ENCODE measurements at places on chromosomes 7 and 10.

- no peak for DNase-seq
Observed at GRCh38 chr10:34024693-34025425, 690.4 kb upstream of the NRP1 start.

- DNase-seq: no peak
Observed at GRCh38 chr10:98609265-98609664, 162.5 kb upstream of the HPS1 start.

DNA sequence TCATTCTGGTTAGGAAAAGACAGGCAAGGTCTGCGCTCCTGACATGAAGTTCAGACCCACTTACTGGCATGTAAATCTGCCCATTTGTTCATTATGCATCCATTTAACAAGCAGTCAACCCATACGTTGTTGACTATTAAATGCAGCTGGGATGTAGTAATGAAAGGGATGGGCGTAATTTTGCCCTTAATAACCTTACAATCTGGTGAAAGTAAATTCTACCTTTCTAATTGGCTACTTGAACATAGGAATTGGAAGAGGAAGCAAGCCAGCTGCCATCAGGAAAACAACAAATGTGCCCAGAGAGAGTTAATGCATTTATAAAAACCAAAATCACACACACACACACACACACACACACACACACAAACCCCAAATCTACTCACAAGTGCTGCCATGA is 170.2 kb upstream of the PITRM1 start:
- DNase-seq: no peak

DNA sequence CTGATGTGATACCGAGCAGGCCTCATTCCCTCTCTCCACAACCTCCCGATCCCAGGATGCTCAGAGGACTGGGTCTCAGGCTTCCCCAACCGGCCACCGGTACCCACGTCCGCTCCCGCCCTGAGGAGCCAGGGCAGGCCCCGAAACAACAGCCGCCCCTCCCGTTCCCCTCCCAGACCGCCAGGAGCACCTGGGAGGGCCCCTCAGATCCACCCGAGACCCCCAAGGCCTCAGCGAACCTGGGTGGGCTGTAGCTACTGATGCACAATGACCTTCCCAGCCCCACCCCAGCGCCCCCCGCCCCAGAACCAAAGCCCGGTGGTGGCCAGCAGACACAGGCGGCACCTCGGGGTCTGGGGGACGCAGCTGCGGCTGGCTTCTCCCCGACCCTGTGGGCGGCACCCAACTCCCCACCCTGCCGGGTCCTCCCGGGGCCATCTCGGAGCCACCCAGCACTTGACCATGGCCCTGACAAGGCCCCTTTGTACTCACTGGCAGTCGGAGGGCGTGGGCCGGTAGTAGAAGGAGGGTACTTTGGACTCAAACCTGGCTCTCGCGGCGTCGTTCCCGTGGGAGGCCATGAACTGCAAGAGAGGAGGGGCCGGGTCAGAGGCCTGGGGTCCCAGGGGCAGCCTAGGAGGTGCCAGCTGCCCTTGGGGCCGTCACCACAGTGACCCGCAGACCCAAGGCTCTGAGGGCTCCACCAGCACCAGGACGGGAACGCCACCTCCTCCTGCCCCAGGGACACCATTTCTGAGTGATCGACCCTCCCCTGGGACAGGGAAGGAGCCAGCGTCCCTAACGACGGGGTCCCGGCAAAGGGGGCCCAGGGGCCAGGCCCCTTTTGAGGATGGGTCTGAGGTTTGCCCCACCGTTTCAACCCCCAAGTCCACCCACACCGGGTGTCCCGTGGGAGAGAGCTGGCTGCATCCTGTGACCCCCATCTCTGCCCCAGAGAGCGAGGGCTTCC is 28.1 kb downstream of the ADAP1 start:
- DNase-seq: no peak

GRCh38 chr7:149489391-149490024 is 8.1 kb downstream of the ZNF746 start:
- DNase-seq: no peak

- no peak for DNase-seq
Observed at GRCh38 chr7:110881721-110882120, 209.2 kb upstream of the LRRN3 start.

DNA sequence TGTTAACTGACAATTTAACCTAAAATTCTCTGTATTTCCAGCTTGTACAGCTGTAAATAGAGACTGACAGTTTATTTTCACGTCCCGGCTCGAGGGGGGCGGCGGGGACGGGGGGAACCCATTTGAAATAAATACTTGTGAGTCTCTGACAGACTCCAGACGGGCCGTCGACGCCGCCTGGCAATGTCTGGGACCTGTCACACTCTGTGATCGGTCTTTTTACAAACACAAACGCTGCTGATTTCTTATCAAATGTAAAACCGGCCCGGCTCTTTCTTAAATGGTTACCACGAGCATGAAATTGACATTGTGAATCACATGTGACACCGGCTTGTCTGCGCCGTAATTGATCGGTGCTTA is 57.0 kb downstream of the UNCX start:
- no peak for DNase-seq

DNA sequence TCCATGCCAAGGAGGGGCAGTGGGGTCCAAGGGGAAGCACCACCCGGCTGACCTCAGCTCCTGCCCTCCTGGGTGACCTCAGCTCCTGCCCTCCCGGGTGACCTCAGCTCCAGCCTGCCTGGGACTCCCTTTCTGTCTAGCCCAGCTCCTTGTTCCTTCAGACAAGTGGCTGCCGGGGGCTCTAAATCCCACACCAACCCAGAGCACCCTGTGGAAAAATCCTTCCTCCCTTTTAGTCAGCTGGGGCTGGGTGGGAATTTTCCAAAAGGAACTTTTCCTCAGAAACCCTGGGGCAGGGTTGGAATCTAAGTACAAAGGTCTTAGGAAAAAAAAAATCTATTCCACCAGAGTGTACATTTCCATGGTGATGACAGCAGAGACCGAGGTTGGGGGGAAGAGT is 36.3 kb downstream of the AKR1B1 start:
- DNase-seq: no peak

GRCh38 chr7:158284617-158285382 is 302.8 kb downstream of the PTPRN2 start:
- no peak for DNase-seq

DNA sequence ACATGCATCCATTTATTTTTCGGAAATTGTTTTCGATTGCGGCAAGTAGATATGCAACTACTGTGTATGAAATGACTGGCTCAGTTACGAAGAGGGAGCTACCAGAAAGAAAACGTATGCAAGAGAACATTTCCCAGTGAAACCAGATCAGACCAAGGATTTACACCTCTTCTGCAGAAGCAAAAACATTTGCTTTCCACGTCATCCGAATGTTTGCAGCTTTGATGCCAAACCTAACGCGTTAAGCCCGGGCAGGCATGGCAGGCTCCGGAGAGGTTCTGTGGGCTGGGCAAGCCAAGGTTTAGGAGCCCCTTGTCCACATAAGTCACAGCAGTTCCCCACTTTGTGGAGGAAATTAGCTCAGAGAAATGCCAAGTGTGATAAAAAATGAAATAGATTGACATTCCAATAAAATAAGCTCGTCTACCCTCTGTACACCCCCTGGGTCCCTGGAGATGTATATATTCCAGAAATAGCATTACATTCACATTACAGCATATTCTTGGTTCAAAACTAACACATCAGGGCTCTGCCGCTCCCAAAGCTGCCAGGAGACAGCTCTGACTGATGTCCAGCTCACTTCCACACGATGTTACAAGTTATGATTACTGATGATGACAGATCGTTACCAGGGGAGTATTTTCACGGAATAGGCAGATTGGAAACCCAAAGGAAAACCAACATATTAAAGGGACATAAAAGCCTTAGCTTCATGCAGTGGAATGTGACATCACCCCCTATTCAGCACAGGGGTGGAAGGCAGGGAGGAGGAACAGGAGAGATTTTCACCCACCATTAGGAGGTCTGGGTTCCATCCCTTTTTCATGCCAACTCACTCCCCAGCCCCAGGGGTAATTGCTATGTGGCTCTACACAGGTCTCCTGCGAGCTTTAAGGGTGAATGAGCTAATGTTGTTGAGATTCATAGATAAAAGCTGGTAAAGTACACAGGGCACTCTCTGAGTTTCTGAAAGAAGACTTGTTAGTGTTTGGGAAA is 81.5 kb downstream of the LYZL1 start:
- DNase-seq: no peak

DNA sequence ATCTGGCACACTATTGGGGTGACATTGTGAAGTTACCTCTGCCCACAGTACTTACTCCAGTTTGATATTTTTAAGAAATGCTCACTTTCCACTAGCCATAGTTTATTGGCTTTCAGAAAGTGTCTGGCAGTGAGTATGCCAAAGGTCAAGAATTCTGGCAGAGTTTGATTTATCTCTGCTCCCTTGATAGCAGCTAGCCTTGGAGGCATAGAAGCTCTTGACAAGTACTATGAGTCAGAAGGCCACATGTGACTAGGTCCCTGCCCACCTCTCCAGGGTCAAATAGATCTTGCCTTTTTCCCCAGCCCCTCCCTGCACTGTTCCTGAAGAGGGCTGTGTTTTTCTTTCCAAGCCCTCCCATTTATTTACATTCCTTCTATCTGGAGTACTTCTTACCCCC is 202.2 kb downstream of the AUTS2 start:
- no peak for DNase-seq

- no peak for DNase-seq
Observed at GRCh38 chr10:128722947-128723346, 596.7 kb upstream of the MKI67 start.

- no peak for DNase-seq
Observed at GRCh38 chr10:65805511-65805910, 1120.3 kb upstream of the LRRTM3 start.

DNA sequence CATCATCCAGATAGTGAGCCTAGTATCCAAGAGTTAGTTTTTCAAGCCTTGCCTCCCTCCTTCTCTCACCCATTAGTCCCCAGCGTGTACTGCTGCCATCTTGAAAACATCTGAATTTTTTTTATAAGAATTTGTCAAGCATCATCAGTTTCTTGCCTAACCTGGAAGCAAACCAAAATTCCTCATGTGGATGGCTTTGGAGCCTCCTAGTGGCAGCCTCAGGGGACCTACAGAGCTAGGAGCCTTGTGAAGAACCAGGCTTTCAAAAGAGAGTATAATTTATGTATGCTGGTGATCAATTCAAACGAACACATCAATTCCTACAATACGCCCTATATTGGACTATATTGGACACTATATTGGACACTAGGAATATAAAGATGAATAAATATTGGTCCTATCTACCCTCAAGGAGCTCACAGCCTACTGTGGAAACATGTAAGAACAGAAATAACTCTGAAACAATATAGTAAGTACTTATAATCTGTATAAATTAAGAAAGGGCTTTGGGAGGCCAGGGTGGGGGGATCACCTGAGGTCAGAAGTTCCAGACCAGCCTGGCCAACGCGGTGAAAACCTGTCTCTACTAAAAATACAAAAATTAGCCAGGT is 63.4 kb downstream of the HPSE2 start:
- no peak for DNase-seq

GRCh38 chr10:92045641-92046106 is 122.1 kb downstream of the BTAF1 start:
- DNase-seq: no peak

DNA sequence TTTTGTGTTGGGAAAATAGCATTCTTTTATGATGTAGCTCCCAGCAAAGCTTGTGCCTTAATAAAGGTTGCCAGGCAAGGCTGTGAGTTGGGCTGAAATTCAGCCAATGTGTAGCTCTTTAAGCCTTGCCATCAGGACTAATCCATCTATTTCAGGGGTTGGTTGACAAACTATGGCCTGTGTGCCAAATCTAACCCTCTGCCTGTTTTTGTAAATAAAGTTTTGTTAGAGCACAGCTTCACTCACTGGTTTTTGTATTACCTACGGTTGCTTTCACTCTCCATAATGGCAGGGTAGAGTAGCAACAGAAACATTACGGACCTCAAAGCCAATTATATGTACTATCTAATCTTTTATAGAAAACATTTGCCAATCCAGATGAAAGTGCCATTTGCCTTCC is 638.1 kb upstream of the POT1 start:
- DNase-seq: no peak

DNA sequence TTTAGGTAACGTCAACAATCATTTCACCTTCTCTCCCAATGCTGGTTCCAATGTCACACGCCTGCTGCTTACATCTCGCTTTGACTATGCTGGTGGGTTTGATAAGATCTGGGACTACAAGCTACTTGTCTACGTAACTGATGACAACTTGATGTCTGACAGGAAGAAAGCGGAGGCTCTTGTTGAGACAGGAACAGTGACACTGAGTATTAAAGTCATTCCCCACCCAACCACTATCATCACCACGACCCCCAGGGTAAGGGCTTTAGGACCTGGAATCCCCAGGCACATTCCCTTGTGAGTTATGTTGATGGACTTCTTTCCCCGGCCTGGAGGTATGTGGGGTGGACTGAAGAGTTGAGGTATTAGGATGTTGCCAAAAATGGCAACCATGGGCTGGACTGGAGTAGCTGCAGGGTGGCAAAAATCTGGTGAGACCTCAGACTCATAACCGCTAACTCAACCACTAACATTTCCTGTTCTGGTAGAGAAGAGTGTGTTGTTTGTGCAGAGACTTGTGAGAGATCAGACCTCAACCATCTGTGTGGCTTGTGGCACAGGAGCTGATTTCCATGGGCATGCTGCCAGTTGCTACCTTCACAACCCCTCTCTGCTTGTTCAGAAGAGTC is 59.2 kb downstream of the CDHR3 start:
- no peak for DNase-seq

GRCh38 chr10:132632091-132632561 is 94.5 kb downstream of the INPP5A start:
- DNase-seq: no peak

- DNase-seq: no peak
Observed at GRCh38 chr7:101255796-101256195, 10.9 kb upstream of the FIS1 start.

- DNase-seq: no peak
Observed at GRCh38 chr10:79355420-79356017, 8.2 kb downstream of the PPIF start.
